ENCODE measurements at places on chromosomes 4 and X. TPM values are rescaled to one million over a fixed set of nuclear protein-coding genes. Genes with fewer than 3 reads are reported as not detected.

DNA sequence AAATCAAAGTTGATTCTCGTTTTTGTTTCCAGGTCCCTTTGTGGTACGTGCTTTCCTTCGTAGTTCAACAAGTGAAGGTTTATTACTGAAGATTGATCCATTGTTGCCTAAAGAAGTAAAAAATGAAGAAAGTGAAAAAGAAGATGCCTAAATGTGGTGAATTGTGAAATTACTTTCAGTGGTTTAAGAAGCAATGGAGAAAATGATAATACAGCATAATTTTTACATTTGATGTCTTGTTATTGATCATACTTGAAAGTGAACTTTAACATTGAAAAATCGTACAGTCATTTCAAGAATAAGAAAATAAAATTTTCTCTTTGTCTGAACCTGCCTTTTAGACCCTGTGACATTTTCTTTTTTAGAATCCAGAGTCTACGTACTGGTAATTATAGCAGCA, 89.8 kb downstream of the MRPL1 start:
- H3K4me1 ChIP-seq: no peaks in the 10 kb centered on the region
- DNase-seq: no peak
- peaks cover 14% of the 10 kb centered on the region for H3K36me3 ChIP-seq
- no peak overlapping the region for H3K27ac ChIP-seq

DNA sequence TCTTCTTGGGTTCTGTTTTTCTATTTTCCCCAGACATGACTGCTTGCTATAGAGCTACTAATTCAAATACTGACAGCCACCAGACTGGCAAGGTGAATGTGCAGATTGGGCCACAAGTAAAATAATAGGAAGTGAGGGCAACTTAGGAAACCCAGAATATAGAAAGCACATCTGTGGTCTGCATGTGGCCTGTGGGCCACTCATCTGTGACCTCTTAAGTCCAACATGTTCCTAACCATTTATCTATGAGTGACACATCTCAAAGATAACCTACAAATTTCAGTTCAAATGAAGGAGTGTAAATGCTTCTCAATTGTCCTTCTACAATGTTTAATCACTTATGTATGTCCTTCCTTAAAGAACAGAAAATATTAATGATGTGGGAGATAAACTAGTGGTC, 128.9 kb downstream of the REELD1 start:
- no peaks in the 10 kb centered on the region for H3K36me3 ChIP-seq
- H3K27me3 ChIP-seq: no peaks in the 10 kb centered on the region
- no peak overlapping the region for H3K27ac ChIP-seq
- no peak for DNase-seq
- H3K4me1 ChIP-seq: no peaks in the 10 kb centered on the region
- no peak overlapping the region for H3K4me3 ChIP-seq

- no peaks in the 10 kb centered on the region for H3K27me3 ChIP-seq
- no peak overlapping the region for H3K4me3 ChIP-seq
- H3K27ac ChIP-seq: no peak overlapping the region
- no peaks in the 10 kb centered on the region for H3K4me1 ChIP-seq
- no peaks in the 10 kb centered on the region for H3K36me3 ChIP-seq
Observed at GRCh38 chrX:110671068-110671803, 124.4 kb downstream of the CHRDL1 start.

The HPGDS gene
- 16.7 TPM for total RNA-seq
